LHCN-M2 (cell line): ENCODE measurements at places on chromosomes 12 and 14. TPM values are rescaled to one million over a fixed set of nuclear protein-coding genes. Genes with fewer than 3 reads are reported as not detected.
A peak's percentile ranks its signal among the peaks of the same experiment; 100 is the strongest.

- DNase-seq: peak; percentile 70
Measured at GRCh38 chr14:64303471-64303917, 9.3 kb upstream of the ESR2 start.

DNA sequence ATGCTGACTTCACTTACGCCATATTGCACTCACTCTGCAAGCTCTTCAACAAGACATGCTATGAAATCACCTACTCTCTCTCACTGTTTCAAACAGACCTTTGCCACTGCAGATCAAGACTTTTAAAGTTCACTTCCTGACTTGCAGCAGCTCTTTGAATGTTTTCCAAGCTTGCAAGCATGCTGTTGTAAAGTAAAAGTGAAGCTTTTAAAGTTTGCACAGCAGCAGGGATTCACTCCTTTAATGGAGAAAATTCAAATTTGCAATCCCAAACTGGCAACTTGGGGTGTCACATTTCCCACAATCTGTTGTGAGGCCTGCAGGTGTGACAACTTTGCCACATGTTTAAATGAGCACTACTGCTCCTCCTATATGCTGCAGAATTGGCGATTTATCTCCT, 270.9 kb downstream of the ALX1 start:
- no peak for DNase-seq

GRCh38 chr14:100471441-100472093, 115.7 kb downstream of the BEGAIN start:
- no peak for DNase-seq

GRCh38 chr12:93273834-93274564, 103.7 kb upstream of the NUDT4 start:
- DNase-seq: peak; percentile 1

DNA sequence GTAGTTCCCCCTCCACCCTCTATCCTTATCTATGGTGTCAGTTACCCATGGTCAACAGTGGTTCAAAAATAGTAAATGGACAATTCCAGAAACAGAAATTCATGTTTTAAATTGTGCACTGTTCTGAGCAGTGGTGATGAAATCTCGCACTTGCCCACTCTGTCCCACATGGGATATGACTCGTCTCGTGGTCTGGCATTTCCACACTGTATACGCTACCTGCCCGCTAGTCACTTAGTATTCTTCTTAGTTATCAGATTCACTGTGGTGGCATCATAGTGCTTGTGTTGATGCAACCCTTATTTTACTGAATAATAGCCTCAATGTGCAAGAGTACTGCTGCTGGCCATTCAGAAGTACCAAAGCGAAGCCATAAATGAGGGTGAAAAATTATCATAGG, 507.0 kb downstream of the SNAPC1 start:
- no peak for DNase-seq

GRCh38 chr14:77436042-77436441, 12.7 kb upstream of the NOXRED1 start:
- DNase-seq: peak; percentile 9

DNA sequence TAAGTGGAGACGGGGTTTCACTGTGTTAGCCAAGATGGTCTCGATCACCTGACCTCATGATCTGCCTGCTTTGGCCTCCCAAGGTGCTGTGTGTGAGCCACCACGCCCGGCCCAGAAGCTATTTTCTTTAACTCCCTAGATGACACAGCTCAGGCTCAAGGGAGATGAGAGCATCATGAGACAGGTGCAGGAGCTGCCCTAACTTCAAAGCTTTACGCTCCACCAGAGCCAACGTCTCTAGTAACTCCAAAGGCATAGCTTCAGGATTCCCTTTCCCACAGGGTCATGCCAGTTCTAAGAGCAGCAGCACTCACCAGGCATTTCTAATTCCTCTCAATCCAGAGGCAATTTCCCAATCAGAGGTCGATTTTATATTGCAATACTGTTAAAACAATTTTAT, 21.0 kb downstream of the NDUFA12 start:
- peak; percentile 34 for DNase-seq

GRCh38 chr14:23639891-23640523, 3.8 kb downstream of the DHRS2 start:
- no peak for DNase-seq

- no peak for DNase-seq
Measured at GRCh38 chr14:67151082-67151666, 38.1 kb upstream of the GARIN2 start.

- no peak for DNase-seq
Measured at GRCh38 chr14:67643713-67644112, 24.0 kb downstream of the ARG2 start.

- no peak for DNase-seq
Measured at GRCh38 chr14:68379510-68380328, 413.1 kb downstream of the ZFP36L1 start.

GRCh38 chr12:54356951-54357356, 7.3 kb downstream of the GPR84 start:
- no peak for DNase-seq

DNA sequence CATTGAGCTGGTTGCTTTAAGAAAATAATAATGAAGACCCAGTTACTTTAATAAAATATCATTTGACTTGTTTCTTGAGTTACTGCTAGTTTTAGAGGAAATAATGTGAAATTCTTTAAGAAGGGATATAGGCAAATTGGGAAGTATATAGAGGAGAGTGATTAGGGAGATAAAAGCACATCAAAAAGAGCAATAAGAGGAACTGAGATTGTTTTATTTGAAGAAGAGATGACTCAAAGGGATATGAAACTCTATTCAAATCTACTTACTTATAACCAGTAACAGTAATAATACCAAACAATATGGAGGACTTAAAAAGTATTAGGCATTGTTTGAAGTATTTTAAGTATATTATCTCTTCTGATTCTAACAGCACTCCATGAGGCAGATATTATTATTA, 37.1 kb downstream of the LRRK2 start:
- DNase-seq: no peak

GRCh38 chr12:1272142-1272541, 281.1 kb downstream of the ERC1 start:
- no peak for DNase-seq

DNA sequence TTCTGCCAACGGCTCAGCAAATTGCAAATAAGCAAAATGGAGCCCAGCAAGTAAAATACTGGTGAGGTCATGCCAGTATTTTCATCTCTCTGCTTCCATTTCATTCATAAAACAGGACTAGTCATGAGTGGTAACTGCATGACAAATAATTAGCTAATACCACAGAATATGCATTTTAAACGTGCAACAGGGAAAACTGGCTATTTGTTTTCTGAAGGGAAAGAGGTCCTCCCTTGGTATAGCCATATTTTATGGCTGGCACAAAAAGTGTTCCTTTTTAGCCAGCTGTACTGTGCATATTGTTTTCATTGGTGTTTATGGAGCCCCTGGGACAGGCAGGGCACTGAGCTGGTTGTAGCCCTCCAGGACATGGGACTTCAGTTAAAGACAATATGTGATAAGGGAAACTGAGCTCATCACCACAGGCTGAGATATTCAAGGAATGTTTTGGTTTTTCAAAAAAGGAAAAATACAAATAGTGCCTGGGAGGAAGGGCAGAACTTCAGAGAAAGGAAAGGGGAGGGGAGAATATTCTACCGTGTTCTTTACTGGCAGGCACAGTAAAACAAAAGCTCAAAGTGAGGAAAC, 26.1 kb upstream of the FOXN3 start:
- DNase-seq: peak; percentile 54

GRCh38 chr14:94337274-94337673, 14.1 kb upstream of the SERPINA6 start:
- DNase-seq: peak; percentile 52

DNA sequence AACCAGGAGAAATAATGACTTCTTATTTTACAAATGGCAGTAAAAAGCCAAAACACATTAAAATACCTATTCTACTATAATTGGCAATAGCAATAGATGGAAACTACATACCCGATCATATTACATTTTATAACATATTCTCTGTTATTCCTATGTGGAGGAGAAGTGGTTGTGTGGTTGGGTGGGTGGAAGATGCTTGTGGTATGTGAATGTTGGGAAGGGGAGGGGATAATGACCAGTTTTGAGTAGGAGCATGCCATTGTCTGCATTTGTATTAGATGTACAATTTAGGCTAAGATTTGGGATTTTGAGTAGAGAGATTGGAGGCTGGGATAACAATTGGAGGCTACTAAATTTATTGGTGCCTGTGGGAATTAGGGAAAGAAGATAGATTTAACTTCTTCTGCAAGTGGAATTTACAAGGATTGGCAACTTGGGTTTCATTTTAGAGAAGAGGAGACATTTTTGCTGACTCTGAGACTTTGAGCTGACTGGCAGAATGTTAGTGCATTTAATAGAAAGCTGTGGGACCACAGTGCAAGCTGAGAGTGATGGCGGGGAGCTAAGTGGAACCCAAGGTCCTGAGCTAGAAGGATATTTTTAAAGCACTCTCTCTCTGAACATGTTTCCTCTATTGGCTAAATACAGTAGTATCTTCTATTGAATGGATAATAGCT, 65.2 kb downstream of the SLC16A7 start:
- no peak for DNase-seq

- no peak for DNase-seq
Measured at GRCh38 chr12:75779891-75780496, 251.6 kb downstream of the PHLDA1 start.

DNA sequence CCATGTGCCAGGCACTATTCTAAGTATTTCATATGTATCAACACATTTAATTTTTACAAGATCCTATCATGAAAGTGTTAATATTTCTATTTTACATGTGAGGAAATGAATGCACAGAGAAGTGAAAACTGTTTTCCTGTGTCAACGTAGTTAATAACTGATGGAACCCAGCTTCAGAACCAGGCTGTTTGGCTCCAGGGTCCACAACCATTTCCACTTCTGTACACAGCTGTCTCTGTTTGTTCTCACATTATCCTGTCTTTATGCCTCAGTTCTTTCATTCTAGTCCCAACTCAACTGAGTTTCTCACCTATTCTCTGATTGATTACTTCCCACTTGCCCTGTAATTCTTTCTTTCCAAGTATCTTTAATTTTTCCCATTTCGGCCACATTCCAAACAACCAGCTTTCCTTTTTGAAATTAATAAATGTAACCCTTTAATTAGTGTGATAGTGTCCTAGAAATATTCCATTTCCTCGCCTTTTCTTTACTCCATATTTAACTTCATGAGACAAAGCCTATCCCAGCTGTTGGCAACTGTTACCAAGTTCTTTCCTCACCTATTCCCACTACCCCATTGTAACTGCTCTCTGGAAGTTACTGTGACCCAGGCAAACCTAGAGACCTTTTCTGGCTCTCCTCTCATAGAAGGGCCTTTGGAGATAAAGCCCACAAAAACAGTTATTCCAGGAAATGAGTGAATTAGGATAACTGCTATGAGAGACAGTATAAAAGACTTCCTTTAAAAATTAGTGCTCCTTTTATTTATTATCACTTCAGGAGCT, 218.7 kb downstream of the RASSF9 start:
- no peak for DNase-seq

GRCh38 chr14:70527501-70528105, 7.2 kb downstream of the ADAM20 start:
- DNase-seq: no peak

DNA sequence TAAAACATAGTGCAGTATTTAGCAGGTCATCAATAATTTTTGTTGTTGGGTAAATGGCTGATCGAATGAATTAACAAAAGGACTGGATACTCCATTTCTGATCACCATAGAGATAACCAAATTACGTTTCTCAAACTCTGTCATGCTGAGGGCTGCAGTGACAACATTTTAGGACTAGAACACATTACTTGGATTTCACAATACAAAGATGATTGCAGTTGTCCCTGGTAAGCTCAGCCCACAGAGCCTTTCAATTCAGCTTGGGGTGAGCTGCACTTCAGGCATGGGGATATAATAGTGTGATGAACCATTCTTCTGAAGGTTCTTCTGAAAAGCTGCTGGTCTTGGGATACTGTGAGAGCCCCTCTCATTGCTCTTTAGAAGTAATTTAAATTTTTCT, 74.3 kb downstream of the FAR2 start:
- DNase-seq: no peak

GRCh38 chr14:82987502-82988124, 1454.0 kb upstream of the SEL1L start:
- DNase-seq: no peak

RDH5 gene
- 147 and 216 TPM in 2 replicates for total RNA-seq

ZNF740 gene
- 7.4 and 10.5 TPM in 2 replicates for total RNA-seq

SYNDIG1L gene
- not detected in 2 replicates for total RNA-seq

KRT6C gene
- not detected in 2 replicates for total RNA-seq

FSCB gene
- not detected in 2 replicates for total RNA-seq

POMT2 gene
- total RNA-seq: 12.2 and 15.0 TPM in 2 replicates

APOLD1 gene
- 8.0 and 9.3 TPM in 2 replicates for total RNA-seq

DPY19L2 gene
- total RNA-seq: 8.5 and 9.8 TPM in 2 replicates

COL2A1 gene
- total RNA-seq: not detected in 2 replicates
